ENCODE measurements at places on chromosomes 12 and 14.

GRCh38 chr12:57750561-57751431 is 1.3 kb downstream of the CDK4 start:
- DNase-seq, result no peak

DNA sequence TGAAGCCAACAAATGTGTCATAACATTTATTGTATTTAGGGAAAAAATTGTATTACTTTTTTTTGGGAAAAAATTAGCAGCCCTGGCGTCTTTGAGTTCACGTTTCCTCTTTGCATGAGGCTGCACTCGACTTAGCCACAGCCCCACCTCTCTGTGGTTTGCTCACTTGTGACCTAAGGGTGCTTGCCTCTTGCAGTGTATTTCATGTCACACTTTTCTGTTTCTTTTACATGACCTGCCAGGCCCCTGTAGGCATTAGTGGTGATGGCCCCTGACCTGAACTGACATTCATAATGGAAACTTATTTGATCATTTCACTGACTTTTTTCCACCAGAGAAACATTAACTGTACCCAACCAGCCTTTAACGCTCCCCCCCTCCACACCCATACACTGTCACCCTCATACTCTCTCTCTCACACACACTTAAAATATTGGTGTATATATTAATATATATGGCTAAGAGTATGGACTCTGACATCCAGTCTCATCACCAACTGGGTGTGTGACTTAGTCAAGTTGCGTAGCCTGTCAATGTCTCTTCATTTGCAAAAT is 122.9 kb downstream of the PRKCH start:
- no peak for DNase-seq

DNA sequence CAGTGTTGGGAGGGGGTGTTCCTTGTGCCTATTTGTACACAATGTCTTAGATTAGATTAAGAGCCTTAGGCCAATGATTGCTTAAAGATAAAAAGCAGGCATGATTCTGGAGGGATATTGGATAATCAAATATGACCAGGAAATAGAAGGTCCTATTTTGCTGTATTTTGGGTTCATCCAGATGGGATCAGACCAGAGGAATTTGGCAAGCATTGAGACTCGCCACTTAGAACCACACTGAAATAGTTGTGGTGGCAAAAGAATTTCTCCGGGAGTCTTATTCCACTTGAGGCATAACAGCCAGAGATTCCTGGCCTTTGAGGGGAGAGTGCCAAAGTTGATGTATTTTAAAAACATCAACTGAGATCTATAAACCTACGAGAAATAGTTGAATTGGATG is 327.2 kb downstream of the RAD51B start:
- peak; percentile 63 for DNase-seq

- DNase-seq, result no peak
Measured at GRCh38 chr14:103362780-103363179, 22.4 kb upstream of the MARK3 start.

GRCh38 chr12:77243345-77243744 is 178.0 kb upstream of the E2F7 start:
- no peak for DNase-seq

GRCh38 chr14:93395231-93395630 is 35.5 kb upstream of the UNC79 start:
- no peak for DNase-seq

- no peak for DNase-seq
Measured at GRCh38 chr14:50087341-50088116, 28.8 kb downstream of the VCPKMT start.

GRCh38 chr14:60350366-60350720 is 101.3 kb downstream of the PPM1A start:
- DNase-seq, result peak; percentile 65

- peak; percentile 89 for DNase-seq
Measured at GRCh38 chr14:104138098-104138717, at the start of gene KIF26A. Gene KIF26A (plus strand): TSS chr14:104138587. CDS start chr14:104138723, 136 bp downstream.

DNA sequence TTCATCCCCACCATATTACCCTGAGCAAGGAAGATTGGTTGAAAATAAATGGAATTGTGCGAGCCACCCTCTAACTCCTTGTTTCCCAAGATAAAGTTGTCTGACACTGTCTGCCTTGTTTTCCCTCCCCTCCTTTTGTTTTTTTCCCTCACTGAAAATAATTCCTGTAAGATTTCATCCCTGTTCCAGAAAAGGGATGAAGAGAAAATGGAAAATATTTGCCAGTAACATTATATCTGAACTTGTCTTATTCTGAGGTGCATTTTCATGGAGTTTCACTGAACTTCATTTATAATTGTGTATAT is 17.3 kb downstream of the OR9K2 start:
- no peak for DNase-seq

DNA sequence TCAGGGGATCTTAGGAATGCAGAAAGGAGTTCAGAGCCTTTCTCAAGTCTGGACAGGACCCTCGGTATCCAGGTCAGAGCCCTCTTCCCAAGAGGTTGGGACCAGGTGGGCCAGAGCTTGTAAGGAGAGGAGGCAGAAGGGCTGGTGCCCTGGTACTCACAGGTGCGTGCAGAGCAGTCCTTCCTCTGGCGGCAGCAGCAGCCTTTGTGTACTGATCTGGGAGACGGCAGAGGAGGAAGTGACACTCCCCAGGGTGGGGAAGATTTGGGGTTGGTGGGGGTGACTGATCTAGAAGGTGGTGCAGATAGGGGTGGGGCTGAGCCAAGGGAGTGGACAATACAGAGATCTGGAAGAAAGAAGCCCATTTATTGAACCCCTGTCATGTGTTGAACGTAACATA is at the start of gene ITGB7:
TSS of gene ITGB7 (minus strand) at position 210 of the 400 bp plus-strand sequence. CDS start 6,808 bp downstream, outside the sequence.
- no peak for DNase-seq

- DNase-seq, result no peak
Measured at GRCh38 chr14:52678591-52678990, 16.8 kb downstream of the ERO1A start.

DNA sequence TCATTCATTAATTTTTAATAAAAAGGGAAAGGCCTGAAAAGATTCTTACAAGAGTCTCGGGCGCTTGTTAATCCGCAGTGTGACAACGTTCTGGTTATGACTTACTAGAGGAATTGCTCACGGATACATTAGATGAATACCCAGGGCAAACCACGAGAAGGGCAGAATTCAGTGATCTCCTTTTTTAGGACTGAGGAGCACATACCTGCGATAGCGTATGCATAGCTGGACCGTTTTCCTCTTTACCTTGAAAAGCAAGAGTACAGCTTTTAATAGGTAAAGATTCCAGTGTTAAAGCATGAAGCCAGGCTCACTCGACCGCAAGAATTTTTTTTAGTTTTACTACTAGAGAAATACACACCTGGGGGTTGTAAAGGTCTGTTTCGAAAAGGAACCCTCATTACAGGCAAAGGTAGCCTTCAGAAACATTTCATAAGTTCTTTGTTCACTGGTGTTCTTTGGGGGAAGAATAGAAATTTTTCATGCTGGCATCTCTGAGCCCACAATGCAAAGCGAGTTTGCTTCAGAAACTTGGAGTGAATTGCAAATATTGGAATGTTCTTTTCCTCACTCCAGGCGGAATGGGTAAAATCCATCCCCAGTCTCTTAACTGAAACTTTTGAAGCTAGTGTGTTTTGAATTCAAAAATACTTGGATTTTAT is 953 bp downstream of the MAPK1IP1L start:
- DNase-seq, result peak; percentile 77

GRCh38 chr12:112977641-112978040 is 678 bp upstream of the OAS2 start:
- DNase-seq, result no peak

DNA sequence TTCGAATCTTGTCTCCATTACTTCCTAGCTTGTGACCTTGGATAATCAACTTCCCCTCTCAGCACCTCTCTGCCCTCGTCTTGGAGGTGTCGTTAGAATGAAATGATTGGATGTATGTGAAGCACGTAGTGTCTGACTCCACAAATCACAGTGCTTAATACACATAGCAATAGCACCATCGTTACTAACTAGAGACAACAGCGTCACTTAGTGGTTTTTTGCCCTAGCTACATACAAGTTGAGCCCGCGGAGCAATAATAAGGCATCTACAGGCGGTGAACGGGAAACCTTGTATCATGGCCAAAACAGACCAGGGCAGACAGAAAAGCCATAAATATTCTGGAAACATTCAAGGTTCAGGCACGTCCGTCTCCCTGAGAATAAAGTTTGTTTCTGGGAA is 154.9 kb downstream of the ASCL4 start:
- DNase-seq, result peak; percentile 26
